Putamen (tissue), 1 donor: ENCODE measurements at places on chromosomes 2 and 18.

- no peak for DNase-seq
Observed at GRCh38 chr2:122469147-122469546, 713.7 kb downstream of the TSN start.

DNA sequence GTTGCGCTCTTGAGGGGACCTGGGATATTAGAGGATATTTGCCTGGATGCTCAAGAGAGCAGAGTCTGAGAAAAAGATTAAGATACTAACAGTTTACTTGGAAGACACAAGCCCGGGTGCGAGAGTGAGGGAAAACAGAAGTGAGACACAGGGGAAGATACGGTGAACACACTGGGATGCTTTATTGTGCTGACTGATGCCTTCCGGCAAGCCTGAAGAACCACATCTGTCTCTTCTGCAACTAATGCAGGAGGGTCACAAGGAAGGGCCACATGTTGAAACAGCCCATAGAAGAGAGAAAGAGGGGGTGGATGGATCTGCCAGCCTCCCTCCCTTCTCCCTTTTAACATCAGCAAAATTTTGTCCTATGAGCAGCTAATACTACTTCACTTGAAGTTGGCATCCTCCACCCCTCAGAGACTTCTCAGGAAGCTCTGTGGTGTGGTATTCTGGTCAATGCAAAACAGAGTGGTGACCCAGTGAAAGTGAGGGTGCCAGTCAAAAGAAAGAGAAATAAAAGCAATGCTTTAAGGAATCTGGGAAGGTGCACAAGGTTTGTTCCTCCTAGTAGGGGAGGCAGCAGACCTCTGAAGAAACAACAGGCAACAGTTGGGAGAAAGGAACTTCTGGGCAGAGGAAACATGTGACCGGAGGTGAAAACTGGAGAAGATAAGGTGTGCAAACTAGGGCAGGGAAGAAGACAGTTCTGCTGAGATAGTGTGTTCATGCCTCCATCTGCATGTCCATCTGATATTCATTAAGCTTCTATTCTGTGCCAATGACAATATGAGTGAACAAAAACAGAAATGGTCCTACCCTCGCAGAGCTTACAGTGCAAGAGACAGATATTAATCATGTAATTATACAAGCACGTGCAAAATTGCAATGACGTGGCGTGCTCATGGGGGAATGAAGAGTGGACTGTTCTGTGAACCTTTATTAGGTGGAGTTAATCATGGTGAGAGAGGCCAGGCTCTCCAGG is 107.1 kb downstream of the LYPD6B start:
- no peak for DNase-seq

GRCh38 chr18:50218432-50219197 is 23.7 kb upstream of the MYO5B start:
- DNase-seq: no peak

- DNase-seq: no peak
Observed at GRCh38 chr18:54604211-54604610, 13.2 kb downstream of the DYNAP start.

DNA sequence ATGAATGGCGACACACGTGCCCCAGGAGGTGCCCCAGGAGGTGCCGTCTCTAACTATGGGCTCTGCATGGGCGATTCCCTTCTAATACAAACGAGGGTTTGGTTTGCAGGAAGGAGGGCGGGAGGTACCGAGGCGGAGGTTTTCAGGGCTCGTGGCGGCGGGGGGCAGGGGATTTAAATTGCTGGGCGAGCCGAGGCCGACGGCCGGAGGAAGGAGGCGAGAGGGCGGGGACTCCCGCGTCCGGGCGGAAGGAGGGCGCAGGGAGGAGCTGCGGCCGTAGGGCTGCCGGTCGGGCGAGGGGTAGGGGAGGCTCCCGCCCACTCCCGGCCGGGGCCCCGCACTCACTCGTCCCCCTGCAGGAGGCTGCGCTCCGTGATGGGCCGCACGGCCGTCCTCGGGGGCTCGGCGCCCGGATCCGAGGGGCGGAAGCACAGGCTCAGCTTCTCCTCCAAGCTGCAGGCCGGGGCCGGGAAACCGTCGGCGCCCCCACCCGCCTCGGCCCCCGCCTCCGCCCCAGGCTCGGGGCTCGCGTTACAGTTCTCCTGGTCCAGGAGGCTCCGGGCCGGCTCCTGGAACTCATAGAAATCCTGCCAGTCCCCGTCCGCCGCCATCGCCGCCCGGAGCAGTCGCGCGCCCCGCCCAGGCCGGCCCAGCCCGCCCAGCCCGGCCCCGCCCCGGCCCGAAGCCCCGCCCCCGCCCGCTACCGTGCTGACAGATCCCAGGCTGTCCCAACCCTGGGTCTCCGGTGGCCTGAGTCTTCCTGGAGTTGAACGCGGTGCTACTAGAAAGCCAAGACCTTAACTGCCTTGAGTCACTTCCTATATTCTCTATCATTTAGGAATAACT is at the start of gene FEZ2:
Gene FEZ2, minus strand, starts transcription at position 637 of the 846 bp plus-strand sequence. Its CDS starts 26 bp downstream, at position 611.
- DNase-seq: peak; percentile 68

DNA sequence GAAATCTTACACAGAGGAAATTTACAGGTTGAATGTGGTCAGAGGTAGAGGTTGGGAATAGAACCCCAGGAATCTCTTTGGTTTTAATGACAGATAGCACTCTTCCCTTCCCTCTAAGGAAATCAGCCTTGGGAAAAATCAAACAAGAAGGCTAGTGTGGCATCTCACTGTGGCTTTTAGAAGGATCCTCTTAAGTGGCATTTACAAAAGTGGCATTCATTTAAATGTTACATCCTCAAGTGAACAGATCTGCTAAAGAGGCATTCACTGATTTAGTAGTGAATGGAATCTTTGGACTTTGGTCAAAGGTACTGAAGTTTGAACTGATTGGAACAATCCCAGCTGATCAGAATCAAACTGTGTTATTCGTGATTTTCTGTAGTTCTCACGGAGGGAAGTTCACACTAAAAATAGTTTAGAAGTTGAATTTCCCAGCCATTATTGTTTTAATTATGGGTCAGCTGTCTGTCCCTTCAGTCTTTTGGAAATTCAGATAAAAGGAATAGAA is 136.5 kb upstream of the FN1 start:
- DNase-seq: no peak

- DNase-seq: no peak
Observed at GRCh38 chr2:229153267-229153666, 117.8 kb downstream of the PID1 start.
